Activated naive CD4-positive, alpha-beta T cell treated with anti-CD3 and anti-CD28 coated beads for 36 hours (primary cell): ENCODE measurements at places on chromosomes 2 and 18. TPM values are rescaled to one million over a fixed set of nuclear protein-coding genes. Genes with fewer than 3 reads are reported as not detected.

Gene PIKFYVE
- total RNA-seq = 22.4 TPM

DNA sequence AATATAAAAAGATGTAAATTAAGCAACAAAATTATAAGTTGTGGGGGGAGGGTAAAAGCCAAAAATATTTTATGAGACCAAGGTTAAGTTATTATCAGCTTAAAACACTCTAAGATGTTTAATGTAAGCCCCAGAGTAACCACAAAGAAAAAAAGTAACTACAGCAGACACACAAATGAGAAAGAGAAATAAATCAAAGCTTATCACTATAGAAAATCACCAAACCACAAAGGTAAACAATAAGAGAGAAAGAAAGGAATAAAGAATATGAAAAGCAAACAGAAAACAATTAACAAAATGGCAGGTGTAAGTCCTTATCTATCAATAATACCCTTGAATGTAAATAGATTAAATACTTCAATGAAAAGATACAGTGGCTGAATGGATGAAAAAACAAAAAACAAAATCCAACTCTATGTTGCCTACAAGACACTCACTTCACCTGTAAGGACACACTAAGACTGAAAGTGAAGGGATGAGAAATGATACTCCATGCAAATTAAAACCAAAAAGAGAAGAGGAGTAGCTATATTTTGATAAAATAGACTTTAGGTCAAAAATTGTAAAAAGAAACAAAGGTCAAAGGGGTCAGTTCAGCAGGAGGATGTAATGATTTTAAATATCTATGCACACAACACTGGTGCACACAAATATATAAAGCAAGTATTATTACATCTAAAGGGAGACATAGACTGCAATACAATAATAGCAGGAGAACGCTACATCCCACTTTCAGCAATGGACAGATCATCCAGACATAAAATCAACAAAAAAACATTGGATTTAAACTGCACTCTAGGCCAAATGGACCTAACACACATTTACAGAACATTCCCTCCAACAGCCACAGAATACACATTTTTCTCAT, 80.7 kb downstream of the PTPN2 start:
- H3K36me3 ChIP-seq = peaks cover 48% of the 10 kb centered on the region
- H3K4me3 ChIP-seq = no peak overlapping the region
- no peak overlapping the region for H3K27ac ChIP-seq
- peaks cover 17% of the 10 kb centered on the region for H3K4me1 ChIP-seq

DNA sequence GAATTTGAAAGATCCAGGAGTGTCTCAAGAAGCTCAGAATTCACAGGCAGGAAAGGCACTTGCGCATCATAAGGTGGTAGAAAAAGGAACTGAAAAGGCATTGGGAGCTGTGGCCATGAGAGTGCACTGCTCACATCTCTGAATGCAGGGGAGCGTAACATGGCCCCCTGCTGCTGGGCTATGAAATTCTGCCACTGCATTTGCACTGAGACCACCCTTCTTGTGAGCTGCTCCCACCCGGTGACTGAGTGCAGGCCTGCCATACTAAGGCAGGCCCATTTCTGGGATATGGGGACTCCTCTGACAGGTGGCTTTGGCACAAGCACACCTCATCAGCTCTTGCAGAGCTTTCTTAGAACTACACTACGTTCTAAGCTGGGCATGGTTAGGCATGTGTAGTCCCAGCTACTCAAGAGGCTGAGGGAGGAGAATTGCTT, 25.3 kb upstream of the STARD7 start:
- H3K4me3 ChIP-seq = no peak overlapping the region
- H3K27me3 ChIP-seq = no peaks in the 10 kb centered on the region
- DNase-seq = no peak
- no peak overlapping the region for H3K27ac ChIP-seq

Gene UGT1A8
- total RNA-seq = not detected

DNA sequence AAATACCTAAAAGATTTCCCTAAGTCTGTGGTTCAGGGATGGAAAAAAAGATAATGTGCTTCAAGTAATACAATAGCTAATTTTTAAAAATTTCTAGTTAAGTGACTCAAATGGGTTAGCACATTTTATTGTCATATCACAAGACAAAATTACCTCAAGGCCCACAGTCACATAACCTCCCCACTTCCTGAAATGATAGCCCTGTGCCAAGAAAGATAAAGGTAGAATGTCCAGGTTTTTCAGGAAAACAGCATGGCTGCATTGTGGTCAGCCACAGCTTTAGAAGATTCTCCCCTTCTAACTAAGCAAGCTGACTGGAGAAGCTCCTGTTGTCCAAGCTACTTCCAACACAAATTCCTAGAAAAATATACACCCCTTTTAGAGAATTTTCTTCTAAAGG, 127.1 kb upstream of the SLC35G4 start:
- no peaks in the 10 kb centered on the region for H3K36me3 ChIP-seq
- H3K4me3 ChIP-seq = no peak overlapping the region
- no peaks in the 10 kb centered on the region for H3K4me1 ChIP-seq
- DNase-seq = no peak
- H3K27ac ChIP-seq = no peak overlapping the region

- no peak overlapping the region for H3K27ac ChIP-seq
- H3K4me3 ChIP-seq = peak overlapping the region; percentile 85
- DNase-seq = peak; percentile 95
- peaks cover 15% of the 10 kb centered on the region for H3K36me3 ChIP-seq
- H3K27me3 ChIP-seq = no peaks in the 10 kb centered on the region
- H3K4me1 ChIP-seq = peaks cover 44% of the 10 kb centered on the region
Measured at GRCh38 chr2:676647-677055, 555 bp downstream of the TMEM18 start.

DNA sequence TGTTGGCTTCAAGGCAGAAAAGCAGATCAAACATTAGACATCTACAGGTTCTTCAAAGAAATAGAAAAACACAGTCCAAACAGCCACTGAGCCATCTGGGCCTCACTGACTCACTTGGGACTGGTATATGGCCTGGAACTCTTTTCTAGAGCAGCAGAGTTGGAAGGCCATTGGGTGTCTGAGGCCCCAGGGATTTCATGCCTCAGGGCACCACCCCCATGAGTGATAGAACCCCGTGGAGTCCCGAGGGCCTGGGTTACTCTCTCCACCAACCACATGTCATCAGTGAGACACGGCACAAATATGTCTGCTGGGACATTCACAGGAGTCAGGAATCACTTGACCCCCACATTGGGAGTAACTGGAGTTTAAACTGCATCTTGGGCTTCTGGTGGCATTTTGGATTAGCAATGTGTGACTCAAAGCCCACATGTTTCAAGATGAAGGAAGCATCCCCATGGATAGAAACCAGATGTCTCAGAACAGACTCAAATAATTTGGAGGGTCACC, 44.0 kb downstream of the CAPN13 start:
- H3K4me1 ChIP-seq = no peaks in the 10 kb centered on the region
- H3K27ac ChIP-seq = no peak overlapping the region
- no peak overlapping the region for H3K4me3 ChIP-seq
- no peak for DNase-seq

- H3K27me3 ChIP-seq = no peaks in the 10 kb centered on the region
- no peak overlapping the region for H3K4me3 ChIP-seq
- peaks cover 22% of the 10 kb centered on the region for H3K4me1 ChIP-seq
- H3K36me3 ChIP-seq = no peaks in the 10 kb centered on the region
- DNase-seq = peak; percentile 47
- H3K27ac ChIP-seq = peak overlapping the region; percentile 18
Measured at GRCh38 chr18:74951165-74951760, 257.7 kb downstream of the PTGR3 start.
